ENCODE measurements at places on chromosomes 2 and 18.
A peak's percentile ranks its signal among the peaks of the same experiment; 100 is the strongest.

- DNase-seq: no peak
These were observed 654.9 kb downstream of the ADCYAP1 start for GRCh38 chr18:1559563-1559962.

DNA sequence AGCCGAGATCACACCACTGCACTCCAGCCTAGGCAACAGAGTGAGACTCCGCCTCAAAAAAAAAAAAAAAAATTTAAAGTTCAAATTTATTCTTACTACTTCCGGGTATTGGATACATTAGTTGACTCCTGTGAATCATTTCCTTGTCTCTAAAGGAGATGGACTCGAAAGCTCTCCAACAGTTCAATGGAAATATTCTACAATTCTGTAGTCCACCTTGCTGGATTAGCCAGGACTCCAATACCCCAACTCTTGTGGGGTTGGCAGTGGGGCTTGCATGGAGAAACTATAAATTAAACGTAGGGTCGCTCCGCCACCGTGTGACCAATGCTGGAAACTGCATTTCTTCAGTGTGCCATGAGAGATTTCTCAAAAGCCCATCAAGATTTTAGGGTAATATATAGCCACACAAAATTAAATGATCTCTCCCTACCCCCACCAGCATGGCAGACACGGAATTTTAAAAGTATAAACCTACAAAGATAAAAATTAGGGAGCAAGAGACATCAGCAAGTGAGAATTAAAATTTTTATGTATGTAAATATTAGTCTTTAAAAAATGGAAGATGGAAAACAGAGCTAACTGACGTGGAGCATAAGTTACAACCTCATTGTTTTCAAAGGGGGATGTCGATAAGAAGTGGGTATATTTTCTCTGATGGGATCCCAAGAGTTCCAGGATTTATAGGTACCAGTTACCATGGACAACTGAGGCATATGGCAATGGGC, 27.8 kb upstream of the GAREM2 start:
- peak; percentile 43 for DNase-seq

DNA sequence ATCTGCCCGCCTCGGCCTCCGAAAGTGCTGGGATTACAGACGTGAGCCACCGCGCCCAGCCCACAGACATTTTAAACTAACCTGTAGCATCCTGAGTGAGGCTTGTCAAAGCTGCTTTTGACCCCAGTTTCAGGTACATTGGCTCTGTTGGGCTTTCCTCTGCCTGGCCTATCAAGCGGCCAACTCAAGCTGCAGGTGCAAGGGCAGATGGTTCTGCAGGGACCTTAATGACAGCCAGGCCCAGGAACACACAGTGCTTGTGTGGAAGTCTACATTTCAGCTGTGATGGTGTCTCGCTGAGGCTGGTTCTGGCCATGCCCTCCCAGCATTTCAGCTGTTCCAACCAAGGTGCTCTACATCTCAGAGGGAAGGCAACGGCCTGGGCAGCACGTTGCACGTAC, 18.4 kb downstream of the INPP4A start:
- no peak for DNase-seq

GRCh38 chr2:232376713-232377112, 1.8 kb upstream of the ALPP start:
- DNase-seq: no peak

GRCh38 chr18:5389356-5389755, 93.8 kb upstream of the ZBTB14 start:
- DNase-seq: no peak

DNA sequence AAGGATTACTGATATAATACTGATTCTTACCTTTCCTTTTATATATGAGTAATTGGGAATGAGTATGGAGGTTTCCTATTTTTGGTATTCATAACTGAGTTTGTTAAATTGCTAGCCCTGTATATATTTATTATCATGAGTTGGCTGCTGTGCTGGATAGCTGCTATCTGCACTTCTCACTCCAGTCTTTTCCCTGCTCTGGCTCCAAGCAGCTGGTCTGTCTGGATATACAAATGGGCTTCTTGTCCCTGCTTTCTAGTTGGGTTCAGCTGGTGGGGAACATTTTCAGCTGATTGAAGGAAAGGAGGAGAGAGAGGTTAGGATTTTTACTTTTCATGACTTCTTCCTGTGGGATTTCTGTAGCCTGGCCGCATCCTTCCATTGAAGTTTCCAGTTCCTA, 41.2 kb downstream of the AGFG1 start:
- DNase-seq: no peak

GRCh38 chr2:82320296-82320695, 2015.7 kb upstream of the LRRTM1 start:
- no peak for DNase-seq

GRCh38 chr18:46820863-46821262, 64.0 kb upstream of the ST8SIA5 start:
- no peak for DNase-seq

DNA sequence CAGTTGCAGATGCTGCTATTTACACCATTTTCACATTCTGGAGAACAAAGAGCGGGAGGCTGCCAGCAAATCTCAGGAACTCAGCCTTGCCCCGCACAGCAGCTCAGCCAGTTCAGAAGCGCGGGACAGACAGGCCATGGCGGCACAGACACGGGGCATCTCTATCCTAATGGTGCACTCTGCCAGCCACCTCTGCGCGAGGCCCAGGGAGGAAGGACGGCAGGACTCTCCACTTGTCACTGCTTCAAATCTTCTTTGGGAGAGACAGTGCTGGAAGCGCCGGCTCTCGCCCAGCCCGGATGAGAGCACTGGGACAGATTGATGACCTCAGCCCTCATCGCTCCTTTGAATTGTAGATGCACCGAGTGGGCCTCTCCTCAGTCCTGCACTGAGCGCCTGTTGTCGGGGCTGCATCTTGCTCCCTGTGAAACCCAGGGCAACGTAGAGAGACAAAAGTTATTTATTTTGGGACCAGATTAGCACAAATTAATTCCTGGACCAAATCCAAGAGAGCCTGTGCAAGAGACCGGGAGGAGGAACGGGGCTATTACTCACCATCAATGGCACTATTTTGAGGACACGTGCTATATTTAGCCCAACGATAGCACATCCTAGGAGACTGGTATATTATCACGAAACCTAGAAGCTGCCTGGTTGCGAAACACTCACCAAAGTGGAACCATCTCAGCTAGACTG, 211.4 kb upstream of the SMIM21 start:
- no peak for DNase-seq

GRCh38 chr2:65421432-65421748, 11.0 kb downstream of the SPRED2 start:
- no peak for DNase-seq

GRCh38 chr2:71743995-71744675, 290.8 kb downstream of the DYSF start:
- no peak for DNase-seq

DNA sequence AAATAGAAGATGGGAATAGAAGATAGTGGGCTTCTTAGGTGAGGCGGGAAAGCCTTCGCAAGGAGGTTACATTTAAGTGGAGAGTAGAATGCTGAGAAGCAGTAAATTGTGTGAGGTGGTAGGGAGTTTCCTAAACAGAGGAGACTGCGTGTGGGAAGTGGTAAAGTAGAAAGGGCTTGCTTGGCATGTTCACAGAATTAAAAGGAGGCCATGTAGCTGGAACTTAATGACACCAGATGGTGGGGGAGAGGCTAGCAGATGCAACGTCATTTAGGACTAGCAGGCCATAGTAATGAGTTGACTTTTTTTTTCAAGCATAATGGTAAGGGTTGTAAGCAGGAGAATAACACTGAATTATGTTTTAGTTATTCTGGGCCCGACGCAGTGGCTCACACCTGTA, 13.0 kb upstream of the RTN4 start:
- no peak for DNase-seq

GRCh38 chr18:43877616-43878321, 600.5 kb upstream of the SYT4 start:
- no peak for DNase-seq

DNA sequence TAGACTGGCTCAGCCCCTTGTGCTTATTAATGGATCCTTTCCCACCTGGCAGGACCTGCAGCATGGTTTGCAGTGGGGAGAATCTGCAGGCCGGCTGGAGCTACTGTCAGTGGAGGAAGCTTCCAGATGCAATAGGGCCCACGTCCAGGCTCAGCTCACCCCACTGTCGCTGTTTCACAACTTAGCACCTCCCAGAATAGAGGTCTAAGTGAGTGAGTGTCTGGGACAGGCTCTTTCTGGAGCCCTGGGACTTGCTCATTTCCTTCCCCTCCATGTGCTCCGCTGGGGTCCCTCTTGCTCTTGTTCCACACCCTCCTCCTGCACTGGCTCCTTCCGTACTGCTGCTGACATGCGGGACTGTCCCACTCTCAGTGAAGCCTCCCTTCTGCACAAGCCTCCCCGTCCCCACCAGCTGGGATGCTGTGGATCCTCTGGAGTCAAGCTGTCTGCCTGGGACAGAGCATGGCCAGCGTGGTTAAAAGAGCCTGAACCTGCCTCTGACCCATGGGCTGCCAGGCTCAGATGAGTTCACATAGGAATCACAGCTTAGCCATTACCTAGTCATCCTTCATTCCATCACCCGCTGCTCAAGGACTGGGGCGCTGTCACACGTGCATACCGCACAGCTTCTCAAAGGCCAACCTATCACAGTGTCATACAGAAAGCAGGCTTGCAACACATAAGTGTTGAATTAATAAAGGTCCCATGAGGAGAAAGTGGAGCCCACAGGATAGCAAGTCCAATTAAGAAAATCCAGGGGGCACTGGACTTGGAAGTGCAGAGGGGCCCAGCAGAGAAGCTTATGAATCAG, 135.9 kb downstream of the ACKR3 start:
- no peak for DNase-seq

- no peak for DNase-seq
These were observed 112.0 kb upstream of the CTDP1 start for GRCh38 chr18:79567481-79568147.

DNA sequence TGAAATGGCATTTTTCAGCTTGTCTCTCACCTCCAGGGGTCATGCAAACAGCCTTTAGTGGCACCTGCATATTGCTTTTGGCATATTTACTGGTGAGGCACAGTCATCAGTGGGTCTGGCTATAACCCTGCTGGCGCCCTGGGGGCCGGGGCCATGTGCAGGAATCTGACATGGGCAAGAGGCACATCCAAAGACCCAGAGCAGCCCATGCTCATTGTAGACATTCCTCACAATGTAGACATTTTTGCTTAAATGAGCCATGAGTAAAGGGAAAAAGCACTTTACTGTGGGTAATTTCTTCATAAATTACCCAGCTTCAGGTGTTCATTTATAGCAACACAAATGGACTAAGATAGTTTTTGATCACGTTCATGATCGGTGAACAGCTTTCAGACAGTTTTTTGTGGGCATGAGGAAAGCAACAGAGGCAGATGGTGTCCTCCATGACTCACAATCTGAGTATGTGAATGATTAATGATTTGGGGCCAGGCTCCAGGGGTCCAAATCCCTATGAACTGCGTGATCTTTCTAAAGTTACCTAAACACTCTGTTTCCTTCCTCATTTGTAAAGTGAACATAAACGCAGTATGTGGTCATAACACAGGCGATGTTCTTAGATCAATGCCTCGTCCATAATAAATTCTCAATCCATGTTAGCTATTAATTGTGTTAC, 85.8 kb downstream of the LIPG start:
- DNase-seq: no peak

DNA sequence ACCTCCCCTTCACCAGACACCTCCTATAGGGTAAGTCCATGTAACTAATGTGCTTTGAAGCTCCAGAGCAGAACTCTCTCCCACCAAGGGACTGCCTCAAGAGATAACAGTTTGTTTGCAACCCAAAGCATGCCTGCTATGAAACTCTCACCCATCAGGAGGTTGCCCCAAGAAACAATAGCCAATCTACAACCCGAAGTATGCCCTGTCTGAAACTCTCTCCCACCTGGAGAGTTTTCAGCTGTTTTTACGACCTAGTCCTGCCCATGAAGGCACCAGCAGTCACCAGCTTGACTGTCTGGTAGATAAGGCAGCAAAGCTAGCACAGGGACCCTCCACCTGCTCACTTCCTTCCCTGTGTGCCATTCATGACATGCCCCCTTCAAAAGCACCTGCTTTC, 533.9 kb upstream of the CRIM1 start:
- no peak for DNase-seq

- DNase-seq: no peak
These were observed 234.8 kb downstream of the CYRIA start for GRCh38 chr2:16430846-16431245.

GRCh38 chr2:2892378-2892777, 485.2 kb downstream of the EIPR1 start:
- no peak for DNase-seq

DNA sequence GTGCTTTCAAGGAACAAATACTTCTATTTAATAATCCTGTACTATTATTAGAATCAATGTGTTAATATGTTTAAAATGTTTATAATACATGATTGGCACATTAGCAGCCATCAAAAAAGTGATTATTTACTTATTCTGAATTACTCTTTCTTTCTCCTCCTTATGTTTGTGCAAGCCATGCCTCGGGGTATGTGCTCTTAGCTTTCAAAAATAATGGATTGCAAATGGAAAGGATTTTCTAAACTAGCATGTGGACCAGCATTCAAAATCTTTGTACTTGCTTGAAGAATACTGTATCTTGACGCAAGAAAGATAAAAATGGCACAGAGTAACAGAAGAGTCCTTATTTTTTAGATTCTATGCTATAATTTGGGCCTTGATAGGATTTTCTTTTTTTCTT, 156.5 kb downstream of the CDH7 start:
- no peak for DNase-seq

DNA sequence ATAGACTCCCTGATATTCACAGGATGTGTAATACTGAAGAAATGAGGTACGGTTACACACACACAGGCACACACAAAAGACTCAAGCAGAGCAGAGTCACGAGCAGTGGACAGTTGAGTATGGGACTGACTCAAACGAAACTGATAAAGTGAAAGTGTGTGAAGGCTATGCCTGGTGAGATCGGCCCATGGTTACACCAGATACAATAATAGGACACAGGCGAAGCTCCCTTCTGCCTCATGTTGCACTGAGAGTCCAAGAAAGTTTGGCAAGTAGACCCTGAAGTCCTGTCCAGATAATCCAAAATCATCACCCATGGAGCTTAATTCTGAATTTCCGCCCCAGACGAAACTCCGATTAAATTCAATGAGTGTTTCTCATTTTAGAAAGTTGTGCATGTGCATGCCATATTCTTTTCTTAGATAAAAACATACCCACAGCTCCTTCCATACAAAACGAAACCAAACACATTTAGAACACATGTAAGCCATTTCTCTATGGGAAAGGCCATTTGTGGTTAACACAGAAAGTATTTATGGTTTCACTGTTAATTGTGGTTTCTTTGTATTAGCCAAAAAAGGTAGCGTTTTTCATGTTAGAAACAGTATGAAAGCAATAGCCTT, 567.6 kb downstream of the PLCL1 start:
- no peak for DNase-seq

DNA sequence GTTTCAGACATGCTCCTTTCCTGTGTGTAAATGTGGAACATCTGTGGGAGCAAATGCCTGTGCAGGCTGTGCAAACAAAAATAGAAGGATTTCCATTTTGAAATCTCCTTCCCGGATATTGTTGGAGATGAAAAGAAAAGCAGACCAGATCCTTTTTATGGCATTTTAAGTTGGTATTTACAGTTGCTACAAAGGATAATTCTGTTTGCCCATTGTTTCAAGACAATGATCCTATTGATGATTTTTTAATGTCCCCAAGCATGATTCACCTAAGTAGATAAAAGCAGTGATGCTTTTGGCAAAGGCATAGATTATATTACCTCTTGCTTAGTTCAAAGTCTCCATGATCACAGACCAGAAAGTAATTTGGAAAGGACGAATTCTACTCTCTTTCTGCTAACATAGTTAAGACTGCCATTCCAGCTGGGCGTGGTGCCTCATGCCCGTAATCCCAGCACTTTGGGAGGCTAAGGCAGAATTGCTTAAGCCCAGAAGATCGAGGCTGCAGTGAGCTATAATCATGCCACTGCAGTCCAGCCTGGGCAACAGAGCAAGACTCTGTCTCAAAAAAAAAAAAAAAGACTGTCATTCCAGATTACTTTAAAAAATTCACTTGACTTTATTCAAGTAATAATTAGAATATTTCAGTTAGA, 209.6 kb upstream of the SLC39A10 start:
- no peak for DNase-seq
